ENCODE measurements at places on chromosomes 1 and 21. TPM values are rescaled to one million over a fixed set of nuclear protein-coding genes. Genes with fewer than 3 reads are reported as not detected.
A peak's percentile ranks its signal among the peaks of the same experiment; 100 is the strongest.

DNA sequence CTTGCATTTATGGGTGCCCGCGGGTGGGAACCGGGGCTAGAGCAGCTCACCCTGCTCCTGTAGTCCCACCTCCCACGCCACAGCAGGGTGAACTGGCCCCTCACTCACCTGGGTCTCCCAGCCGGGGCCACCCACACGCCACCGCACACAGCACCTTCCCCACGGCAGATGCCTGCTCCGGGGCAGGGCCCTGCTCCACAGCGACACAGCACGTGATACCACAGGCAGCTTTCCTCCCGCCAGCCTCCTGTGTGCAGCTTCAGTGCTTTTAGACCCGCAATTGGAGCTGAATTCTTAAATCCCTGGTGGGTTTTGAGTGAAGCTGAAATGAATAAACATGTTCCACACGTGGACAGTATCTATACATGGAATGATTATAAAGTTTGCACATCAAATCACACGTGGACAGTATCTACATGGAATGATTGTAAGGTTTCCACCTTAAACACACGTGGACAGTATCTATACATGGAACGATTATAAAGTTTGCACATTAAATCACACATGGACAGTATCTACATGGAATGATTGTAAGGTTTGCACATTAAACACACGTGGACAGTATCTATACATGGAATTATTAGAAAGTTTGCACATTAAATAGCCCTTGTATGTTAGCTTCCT is 93.1 kb upstream of the COL6A1 start:
- no peak for DNase-seq

PLA2G2D gene
- 0.05 TPM for polyA plus RNA-seq

C1QTNF12 gene
- 1.0 TPM for polyA plus RNA-seq

DNA sequence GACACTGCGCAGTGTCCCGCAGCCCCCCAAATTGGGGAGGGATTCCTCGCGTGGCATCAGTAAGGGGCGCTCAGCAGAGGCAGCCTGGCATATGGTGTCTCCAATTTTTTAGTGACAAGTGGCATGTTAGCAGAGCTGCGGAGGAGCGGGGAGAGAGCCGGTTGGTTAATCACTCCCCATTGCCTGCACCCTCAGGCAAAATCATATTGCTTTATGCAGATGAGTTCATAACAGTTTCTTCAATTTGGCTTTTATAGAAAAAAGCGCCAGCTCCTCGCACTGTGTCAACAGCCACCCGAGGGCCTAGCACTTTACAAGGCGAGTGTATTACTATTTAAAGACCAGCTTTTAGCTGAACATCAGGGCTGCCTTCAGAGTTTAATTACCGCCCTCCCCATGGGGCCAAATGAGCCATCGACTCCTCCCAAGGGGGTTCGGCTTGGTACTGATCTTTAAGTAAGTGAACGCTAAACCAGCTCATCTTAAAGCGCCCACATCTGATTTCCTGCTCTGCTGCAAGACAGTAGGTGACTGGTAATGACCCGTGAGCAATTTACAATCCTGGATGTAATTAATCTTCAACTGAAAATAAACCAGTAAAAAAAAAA is 298.9 kb downstream of the DSCAM start:
- no peak for DNase-seq

- DNase-seq = no peak
Measured at GRCh38 chr1:29342351-29342750, 106.0 kb downstream of the PTPRU start.

GRCh38 chr1:7885513-7886404 is 32.9 kb upstream of the UTS2 start:
- no peak for DNase-seq

DNA sequence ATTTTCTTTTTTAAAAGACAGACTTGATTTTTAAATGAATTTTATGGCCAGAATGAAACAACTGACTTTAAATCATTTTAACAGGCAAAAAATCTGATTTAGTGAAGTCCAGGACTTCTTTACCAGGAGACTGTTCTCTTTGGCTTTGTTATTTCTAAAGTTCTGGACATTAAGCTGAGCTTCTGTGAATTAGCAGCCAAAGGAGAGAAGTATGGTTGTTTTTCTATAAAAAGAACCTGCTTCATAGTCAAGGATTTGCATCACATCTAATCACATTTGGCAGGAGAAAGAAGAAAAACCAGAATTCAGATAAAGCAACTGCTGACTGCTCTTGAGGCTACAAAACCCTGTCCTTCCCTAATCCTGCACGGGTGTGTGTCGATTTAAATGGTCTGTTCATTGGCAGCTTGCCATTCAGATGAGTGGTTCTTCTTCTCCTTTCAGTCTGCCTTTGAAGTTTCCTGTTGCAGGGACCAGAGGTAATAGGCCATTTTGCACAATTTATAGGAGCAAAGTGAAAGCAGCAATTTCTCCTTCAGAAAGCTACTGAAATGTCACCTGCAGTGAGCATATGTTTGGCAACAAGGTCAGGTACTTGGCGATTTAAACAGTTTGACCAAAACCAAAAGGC is 215.4 kb downstream of the OLFM3 start:
- no peak for DNase-seq

TRIM45 gene
- 19.4 TPM for polyA plus RNA-seq

- no peak for DNase-seq
Measured at GRCh38 chr1:26907071-26907917, 6.5 kb downstream of the NR0B2 start.

BTBD8 gene
- polyA plus RNA-seq = 2.3 TPM

- peak; percentile 5 for DNase-seq
Measured at GRCh38 chr1:66445492-66446181, 88.3 kb upstream of the SGIP1 start.

MATN1 gene
- polyA plus RNA-seq = 1.2 TPM

- no peak for DNase-seq
Measured at GRCh38 chr1:106621853-106622252, 434.6 kb upstream of the PRMT6 start.

GRCh38 chr1:43619996-43620920 is 29.7 kb upstream of the KDM4A start:
- no peak for DNase-seq

- DNase-seq = no peak
Measured at GRCh38 chr1:204988196-204988595, 54.8 kb upstream of the CNTN2 start.

SLC35F3 gene
- 0.52 TPM for polyA plus RNA-seq

DNA sequence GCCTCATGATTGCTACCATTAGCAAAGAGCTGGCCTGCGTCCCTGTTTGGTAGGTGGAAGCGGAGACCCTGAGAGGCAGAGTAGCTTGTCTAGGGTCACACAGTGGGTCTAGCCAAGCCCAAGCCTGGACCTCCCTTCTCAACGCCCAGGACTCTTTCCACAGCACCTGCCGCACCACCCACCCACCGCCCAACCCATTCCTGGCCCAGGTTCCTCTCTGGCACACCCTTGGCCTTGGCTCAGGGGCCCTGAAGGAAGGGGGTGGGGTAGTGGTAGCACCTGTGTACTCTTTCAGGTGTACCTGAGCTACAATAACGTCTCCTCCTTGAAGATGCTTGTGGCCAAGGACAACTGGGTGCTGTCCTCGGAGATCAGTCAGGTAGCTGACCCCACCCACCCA is 19.3 kb downstream of the FAM151A start:
- no peak for DNase-seq

DNA sequence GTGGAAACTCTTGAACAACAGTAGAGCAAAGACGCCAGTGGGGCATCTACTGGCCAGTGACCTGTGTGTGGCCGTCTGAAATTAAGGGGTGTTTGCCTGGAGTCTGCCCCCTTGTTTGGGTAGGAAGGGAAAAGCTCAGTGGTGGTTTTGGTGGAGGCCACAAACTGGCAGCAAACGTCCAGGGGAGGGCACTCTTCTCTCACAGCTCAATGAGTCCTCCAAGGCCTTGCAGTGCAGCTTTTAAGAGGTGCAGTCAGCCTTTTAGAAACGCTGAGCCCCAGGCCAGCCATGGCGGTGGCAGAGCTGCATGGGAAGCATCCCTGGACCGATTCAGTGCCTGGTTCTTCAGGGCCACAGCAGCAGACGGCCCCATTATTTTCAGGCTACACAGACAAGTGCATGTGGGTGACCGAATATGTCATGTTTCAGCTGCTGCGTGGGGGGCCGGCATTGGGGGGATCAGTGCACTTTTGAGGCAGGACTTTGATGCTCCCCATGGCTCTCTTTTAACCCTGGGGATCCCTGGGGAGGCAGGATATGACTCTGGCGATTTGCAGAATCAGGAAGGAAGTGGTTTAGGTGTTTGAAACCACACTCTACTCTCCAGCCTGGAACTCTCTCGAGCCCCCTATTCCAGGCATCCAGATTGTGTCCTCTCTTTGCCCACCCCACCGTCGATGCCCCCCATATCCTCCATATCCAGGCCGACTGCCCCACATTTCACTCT is 414.0 kb downstream of the PRDM2 start:
- peak; percentile 38 for DNase-seq

IGSF3 gene
- 25.3 TPM for polyA plus RNA-seq

GRCh38 chr1:245464290-245464689 is 309.5 kb downstream of the KIF26B start:
- no peak for DNase-seq

- DNase-seq = no peak
Measured at GRCh38 chr1:32291145-32291707, 657 bp upstream of the HDAC1 start.

- DNase-seq = no peak
Measured at GRCh38 chr1:76110666-76111065, 36.1 kb downstream of the ST6GALNAC3 start.

- no peak for DNase-seq
Measured at GRCh38 chr1:104136621-104137020, 386.9 kb downstream of the AMY1C start.

KCNJ9 gene
- 0.13 TPM for polyA plus RNA-seq

GRCh38 chr1:61337981-61338848 is 255.9 kb downstream of the NFIA start:
- peak; percentile 73 for DNase-seq

NTPCR gene
- polyA plus RNA-seq = 42.1 TPM

GRCh38 chr1:45490121-45490625 is 790 bp downstream of the TESK2 start:
- peak; percentile 73 for DNase-seq

DNA sequence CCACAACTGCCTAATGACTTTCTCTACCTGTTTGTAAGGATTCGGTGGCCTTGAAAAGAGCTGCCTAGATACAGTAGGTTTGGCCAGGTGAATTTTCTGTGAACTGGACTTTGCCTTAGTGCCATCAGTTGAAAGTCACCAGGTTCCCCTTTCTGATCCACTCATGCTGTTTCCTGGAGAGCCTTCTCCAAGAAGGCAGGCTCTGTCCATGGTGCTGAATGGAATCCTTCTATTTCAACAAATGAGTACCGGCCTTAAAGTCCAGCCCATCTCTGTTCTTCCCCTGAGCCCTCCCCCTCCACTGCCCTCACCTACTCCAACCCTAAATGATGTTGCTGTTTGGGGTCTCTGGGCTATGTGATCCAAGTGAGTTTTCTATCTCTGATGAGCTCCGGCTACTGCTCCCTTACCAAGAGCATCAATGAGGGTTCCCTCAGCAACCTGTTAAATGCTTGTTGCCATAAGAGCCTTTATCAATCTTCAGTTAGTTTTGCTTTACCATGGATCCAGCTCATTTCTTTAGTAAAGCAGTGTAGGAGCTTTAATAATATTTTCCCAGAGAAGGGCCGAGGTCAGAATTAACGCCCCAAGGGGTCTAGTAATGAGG is 500.4 kb downstream of the PTPRU start:
- DNase-seq = peak; percentile 43

GRCh38 chr1:183840140-183840539 is 35.2 kb downstream of the RGL1 start:
- no peak for DNase-seq

DNA sequence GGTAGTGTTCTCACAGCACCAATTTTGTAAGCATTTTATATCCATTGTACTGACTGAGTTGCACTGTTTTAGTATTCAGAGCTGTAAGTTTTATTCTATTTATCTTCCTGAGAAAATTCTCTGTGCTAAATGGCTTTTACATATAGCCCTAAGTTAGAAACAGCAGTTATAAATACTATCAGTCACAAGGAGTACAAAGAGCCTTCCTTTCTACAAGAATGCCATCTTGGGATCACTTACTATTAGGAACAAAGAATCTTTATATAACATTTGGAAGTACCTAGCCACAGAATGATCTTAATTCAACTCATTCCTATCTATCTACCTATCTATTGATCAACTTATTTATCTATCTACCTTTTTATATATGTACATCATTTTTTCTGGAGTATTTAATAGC is 423.9 kb upstream of the RGS18 start:
- DNase-seq = no peak

- no peak for DNase-seq
Measured at GRCh38 chr1:15475752-15476314, at the start of gene CELA2B. CELA2B (plus strand) TSS chr1:15476104; CDS start chr1:15476126, 22 bp downstream.

DNA sequence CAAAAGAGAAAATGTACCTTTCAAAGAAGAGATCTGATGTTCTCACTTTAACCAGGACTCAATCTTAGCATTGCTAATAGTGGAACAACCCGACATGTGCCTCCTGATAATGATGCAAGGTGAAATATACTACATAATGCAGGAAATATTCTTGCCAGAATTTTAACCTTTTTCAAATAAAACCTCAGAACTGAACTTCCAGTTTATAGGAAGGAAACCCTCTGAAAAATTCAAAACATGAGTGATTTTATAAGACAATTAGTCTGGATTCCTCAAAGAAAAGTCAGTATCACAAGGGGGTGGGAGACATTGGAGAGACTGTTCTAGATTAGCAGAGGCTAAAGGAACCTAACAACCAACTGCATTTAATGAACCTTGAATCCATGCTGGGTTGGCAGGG is 18.1 kb downstream of the AHCYL1 start:
- no peak for DNase-seq

DNA sequence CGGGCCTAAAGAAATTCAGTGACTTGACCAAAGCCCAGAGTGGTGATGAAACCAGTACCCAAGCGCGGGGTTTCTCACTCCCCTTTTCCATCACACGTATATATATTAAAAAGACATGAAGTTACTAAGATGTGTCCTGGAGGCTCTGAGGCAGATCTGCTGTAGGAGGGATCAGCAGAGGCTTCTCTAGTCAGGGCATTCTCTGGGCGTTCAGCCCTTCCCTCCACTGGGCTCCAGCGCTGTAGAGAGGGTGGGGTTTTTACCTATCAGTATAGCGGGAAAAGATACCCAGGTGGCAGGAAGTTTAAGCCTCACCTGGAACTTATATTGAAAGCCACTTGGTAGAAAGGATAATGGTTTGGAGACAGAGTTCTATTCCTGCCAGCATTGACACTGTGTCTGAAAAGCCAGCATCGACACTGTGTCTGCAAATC is 862 bp upstream of the PLEKHO1 start:
- no peak for DNase-seq

- DNase-seq = no peak
Measured at GRCh38 chr1:184771190-184771691, 16.6 kb upstream of the EDEM3 start.

GRCh38 chr1:229843627-229844238 is 217.7 kb downstream of the URB2 start:
- no peak for DNase-seq

CDC42BPA gene
- polyA plus RNA-seq = 36.1 TPM

DNA sequence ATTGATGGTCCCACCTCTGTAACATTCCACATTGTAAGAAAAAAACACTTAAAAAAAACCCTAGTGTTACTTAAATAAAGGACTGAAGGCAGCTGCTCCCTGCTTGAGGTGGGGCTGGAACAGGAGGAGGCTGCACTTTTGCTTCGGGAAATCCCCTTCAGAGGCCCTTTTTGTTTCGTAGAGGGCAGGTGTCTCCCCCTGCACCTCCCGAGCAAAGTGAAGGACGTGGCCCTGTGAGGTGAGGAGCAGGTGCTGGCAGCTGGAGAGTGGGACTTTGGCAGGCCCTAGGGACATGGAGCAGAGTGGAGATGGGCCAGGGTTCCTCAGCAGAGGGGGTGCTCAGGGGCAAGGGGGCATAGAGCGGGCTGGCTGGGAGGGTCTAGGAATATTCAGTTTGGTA is 33.4 kb upstream of the WNT4 start:
- DNase-seq = no peak
